ENCODE measurements at places on chromosomes 4 and X.

GRCh38 chrX:8868906-8869305 lies 67.7 kb upstream of the FAM9A start:
- DNase-seq = no peak

DNA sequence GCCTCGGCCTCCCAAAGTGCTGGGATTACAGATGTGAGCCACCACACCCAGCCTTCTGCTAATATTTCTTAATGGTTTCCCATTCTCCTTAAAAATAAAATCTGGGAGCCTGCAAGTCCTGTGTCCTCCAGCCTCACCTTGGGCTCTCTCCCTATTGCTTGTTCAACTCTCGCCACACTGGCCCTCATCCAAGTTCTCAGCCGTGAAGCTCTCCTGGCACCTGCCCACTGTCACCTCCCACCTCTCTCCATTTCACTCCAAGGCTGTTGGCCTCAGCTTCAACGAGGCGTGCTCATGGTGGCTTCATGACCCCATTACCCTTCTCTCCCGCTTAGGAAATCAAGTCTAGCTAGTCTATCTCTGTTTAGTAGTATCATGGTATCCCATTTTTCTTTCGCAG lies 9.5 kb upstream of the ETNPPL start:
- DNase-seq = no peak

DNA sequence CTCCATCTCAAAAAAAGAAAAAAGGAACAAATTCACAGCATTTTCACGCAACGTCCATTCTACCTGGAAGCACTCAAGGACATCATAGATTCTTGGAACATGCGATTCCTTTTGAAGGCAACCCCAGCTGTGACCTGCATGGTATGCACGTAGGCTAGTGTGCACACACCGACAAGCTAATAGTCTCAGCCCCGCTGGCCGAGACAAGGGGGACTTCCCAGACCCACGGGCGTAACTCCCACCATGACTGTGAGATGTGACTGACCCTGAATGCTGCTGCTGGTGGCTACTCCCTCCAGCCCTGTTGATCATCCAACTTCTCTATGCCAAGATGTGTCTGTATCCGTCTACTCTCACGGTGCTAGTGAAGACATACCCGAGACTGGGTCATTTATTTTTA lies 78.3 kb downstream of the CRLF2 start:
- DNase-seq = no peak

GRCh38 chr4:24262084-24262483 lies 322.3 kb downstream of the DHX15 start:
- no peak for DNase-seq

GRCh38 chr4:110484029-110484428 lies 8.1 kb downstream of the ENPEP start:
- DNase-seq = no peak

GRCh38 chr4:128168701-128169100 lies 107.6 kb downstream of the LARP1B start:
- DNase-seq = no peak

- no peak for DNase-seq
Observed at GRCh38 chrX:63503541-63503940, 152.4 kb upstream of the SPIN4 start.

- DNase-seq = no peak
Observed at GRCh38 chrX:40871385-40872082, 136.2 kb upstream of the MED14 start.

- DNase-seq = no peak
Observed at GRCh38 chr4:101785486-101785885, 5.0 kb upstream of the BANK1 start.

- no peak for DNase-seq
Observed at GRCh38 chrX:13373431-13374187, 53.8 kb upstream of the ATXN3L start.

GRCh38 chrX:119495734-119496726 lies 27.8 kb downstream of the SLC25A5 start:
- no peak for DNase-seq

GRCh38 chr4:188639479-188640100 lies 500.3 kb downstream of the TRIML1 start:
- DNase-seq = no peak

DNA sequence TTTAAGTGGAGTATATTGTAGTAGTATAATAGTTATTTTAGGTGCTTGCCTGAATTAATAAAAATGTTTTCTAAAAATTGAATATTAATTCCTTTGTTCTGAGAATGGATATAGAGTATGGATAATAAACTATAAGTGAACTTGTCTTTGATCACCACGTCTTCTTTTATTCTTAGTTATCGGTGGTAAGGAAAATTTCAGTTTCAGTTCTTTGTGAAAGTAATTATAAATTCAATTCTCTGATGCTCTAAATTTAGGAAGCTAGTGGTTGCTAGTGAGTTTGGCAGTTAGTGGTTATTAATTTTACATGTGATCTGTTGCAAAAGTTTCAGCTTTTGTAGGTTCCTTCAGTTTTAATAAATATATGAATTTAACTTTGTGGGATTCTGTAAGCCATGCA lies 30.8 kb downstream of the MRPL1 start:
- DNase-seq = peak; percentile 2

DNA sequence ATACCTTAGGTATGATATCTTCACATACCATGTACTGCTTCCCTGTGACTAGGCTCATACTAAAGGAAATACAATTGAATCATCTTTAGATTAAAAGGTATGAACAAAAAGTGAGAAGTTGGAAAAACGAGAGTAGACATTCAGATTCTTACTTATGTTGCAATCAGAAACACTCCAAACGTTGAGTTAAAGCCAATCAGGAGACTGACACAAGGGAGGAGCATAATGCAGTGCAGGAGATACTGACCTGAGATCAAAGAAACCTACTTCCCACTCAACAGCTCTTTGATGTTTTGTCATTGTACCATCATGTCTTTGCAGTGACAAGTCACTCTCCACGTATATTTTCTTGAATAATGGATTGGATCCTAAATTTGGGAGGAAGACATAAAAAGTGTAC lies 8.9 kb upstream of the PCDH18 start:
- DNase-seq = no peak

DNA sequence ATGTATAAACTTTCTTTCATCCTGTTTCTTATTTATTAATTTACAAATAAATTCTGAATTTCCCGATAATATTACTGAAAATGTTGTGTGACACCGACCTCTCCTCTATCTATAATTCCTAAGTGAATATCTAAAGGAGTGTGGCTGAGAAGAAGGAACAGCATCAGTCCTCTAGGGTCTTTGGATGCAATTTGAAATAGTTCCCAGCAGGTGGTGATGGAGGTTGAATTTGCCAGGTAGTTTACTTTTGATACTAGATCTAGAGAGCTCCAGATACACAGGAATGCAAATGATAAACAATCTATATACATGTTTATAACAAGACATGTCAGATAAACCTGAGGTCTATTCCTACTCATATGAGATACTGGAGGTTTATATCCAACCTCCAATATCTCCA lies 305.4 kb downstream of the PCDH18 start:
- DNase-seq = no peak

DNA sequence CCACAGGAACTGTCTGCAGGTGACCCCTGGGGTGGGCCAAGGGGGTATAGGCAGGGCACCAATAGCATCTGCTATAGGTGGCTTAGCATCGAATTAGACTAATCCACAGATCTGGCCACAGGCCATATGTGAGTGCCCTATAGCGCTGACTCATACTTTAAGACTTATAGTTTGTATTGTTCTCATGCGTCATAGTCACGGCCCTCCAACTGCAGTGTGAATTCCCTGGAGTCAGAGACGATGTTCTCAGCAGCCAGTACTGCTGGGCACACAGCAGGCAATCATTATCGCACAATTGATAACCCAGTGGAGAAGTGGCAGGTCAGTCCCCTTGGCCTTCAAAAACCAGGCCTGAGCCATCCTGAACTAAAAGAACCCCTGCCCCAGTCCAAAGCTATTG lies 58.1 kb downstream of the ADGRG2 start:
- DNase-seq = no peak

DNA sequence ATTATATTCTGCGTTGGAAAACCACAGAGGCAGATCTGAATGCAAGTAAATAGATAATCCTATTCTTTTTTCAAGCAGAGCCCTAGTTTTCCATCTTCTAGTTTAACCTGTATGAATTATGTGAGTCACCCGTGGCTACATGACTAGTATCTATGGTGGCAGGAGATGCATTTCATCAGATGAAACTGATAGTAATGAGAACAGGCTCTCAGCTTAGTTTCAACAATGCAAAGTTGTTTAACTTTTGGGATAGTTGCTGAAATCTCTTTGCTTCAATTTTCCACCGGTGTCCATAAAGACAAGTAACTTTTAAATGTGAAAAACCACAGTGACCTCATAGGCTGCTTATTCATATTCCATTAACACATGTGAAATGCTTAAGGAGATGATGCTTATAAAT lies 1317.4 kb upstream of the TENM3 start:
- DNase-seq = no peak

DNA sequence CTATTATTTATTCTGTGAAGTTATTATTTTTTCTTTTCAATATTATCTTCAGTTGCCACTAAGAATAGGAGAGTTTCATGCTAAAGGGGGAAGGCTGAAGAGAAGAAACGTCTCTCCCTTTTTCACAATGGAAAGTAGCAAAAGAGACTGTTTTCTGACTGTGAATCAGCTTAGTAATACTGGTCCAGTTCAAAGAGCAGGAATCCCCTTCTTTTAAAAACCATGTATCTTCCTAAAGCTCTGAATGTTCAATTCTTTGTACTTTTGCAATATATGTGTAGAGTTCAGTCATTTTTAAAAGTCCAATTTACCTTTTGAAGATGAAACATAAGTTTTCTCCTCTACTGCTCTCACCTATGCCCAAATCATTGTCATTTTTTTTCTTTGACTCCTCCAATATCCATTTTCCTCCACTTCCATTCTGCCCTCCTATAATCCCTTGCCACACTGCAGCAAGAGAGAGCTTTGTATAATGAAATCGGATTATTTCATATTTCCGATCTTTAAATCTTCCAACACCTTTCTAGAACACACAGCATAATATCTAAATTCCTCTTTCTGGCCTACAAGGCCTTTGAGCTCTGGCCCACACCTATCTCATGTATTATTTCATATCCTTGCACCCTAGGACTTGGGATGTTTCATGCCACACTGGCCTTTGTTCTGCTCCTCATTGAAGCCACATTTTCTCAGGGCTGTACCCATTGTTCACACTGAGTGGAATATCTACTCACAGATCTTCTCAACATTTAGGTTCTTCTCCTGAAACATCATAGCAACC lies 195.3 kb downstream of the CAMK2D start:
- DNase-seq = no peak

DNA sequence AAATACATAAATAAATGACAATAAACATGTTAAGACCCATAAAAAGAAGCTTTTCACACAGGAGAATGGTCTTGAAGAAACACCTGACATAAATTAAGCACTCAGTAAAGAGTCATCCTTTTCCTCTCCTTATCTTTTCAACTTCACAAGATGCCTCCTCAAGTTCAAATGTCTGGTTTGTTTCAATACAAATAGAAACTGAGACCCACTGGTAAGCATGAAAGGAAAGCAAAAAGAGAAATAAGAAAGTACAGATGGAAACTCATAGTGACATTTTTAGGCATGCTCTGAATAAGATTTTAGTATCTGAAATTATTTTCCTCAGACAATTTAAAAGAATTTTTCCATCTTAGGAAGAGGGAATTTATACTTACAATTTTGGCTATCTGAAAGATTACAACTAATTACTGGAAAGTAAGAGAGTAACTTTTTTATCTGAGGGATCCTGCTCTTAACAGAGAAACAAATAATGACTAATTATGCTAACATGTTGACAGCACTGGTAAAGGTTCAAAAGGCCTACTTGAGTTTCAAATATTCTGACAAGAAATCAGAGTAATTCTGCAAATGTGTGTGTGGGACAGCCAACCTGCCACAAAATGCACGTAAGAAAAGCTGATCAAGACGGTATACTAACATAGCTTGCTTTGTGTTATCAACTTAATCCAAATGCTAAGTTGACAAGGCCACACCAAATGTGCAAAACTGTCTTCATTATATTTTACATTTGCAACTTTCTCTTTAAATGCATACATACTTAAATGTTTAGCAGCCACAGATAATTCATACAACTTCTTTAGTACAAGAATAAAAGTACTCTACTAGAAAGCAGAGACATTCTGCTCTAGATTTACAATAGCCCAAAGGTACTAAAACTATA lies 113.0 kb downstream of the IQCM start:
- DNase-seq = no peak

GRCh38 chr4:109077505-109077904 lies 225.0 kb downstream of the COL25A1 start:
- no peak for DNase-seq

DNA sequence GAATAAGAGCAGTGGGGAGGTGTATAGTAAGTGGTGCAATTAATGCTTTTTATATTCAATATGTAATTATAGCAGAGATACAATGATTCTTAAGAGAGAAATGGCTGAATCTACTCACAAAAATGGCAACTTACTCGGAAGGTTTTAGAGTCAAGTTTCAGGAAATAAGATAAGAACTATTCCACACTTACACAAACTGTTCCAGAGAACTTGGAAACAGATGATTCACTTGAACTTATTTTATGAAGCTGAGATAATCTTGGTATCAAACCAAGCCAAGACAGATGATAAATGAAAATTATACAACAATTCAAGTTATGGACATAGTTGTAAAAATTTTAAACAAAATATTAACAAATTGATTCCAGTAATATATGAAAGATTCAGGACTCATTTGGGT lies 311.3 kb upstream of the HS3ST1 start:
- no peak for DNase-seq

DNA sequence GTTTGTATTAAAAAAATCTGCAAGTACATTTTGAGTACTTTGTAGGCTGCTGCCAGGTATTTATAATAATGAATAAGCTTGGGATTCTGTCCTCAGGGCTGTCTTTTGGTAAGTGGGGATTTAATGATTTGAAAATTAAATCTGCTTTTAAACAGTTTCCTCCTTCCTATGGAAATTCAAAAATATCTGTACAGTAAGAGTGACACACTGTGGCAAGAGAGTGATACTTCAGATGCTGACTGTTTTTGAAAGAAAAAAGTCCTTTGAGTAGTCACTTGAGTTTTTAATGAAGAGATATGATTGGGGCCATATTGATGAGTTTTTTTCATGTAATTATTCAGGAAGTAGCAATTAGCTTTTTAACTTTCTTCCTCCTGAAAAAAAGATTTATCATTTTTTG lies 49.2 kb downstream of the SMARCAD1 start:
- DNase-seq = no peak
